ENCODE measurements at places on chromosomes 5 and 9.

DNA sequence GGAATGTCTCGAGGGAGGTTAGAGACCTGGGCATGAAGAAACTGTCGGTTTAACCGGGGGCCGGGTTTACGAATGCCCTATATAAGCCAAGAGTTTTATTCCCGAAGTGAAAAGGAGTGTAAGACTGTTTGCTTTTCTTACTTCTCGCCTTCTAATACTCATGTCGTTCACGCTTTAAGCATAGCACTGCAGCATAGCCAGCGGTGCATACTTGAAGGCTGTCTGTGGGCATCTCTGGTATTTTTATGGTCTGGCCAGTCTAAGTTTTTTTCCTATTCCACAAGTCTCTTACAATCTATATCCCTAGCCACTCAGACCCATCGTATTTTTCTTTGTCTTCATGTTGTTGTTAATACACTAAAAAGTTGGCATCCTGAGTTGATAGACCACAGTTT is 1.2 kb downstream of the UHRF2 start:
- DNase-seq = peak; percentile 31

GRCh38 chr9:7053903-7054302 is 296.1 kb downstream of the KDM4C start:
- DNase-seq = no peak

GRCh38 chr5:55603922-55604321 is 69.2 kb upstream of the PLPP1 start:
- peak; percentile 16 for DNase-seq

GRCh38 chr9:36837431-36838405 is 196.3 kb downstream of the PAX5 start:
- no peak for DNase-seq

DNA sequence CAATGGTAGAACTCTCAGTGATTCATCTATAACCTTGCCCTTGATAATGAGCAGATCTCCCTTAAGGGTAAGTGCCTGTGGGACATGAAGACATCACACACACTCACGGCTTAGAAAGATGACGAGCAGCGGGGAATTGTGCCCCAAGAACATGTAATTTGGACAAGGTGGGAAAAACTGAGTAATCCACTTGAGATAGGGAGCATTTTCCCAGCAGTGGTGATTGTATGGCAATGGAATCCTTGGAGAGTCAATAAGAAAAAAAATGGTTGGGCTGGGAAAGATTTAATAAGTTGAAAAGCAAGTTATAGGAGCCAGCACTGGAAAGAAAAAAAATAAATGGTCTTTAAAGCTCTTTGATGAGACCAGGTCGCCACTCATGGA is 193.1 kb downstream of the GLIS3 start:
- no peak for DNase-seq

All from RPMI8226 (cell line).